ENCODE measurements at places on chromosomes 7 and 10. TPM values are rescaled to one million over a fixed set of nuclear protein-coding genes. Genes with fewer than 3 reads are reported as not detected.

HOXA7 gene
- polyA plus RNA-seq, result 5.3 TPM

ZWINT gene
- 14.0 TPM for polyA plus RNA-seq

CFAP70 gene
- 0.16 TPM for polyA plus RNA-seq

WNT2 gene
- 27.0 TPM for polyA plus RNA-seq

IRF5 gene
- 0.06 TPM for polyA plus RNA-seq

URGCP gene
- 25.5 TPM for polyA plus RNA-seq

NKX2-3 gene
- polyA plus RNA-seq, result not detected

AS3MT gene
- polyA plus RNA-seq, result 4.0 TPM

EXOSC1 gene
- polyA plus RNA-seq, result 50.8 TPM

EXOC4 gene
- 73.8 TPM for polyA plus RNA-seq

CPA4 gene
- polyA plus RNA-seq, result 65.7 TPM

AEBP1 gene
- 30.7 TPM for polyA plus RNA-seq

TAS2R16 gene
- polyA plus RNA-seq, result not detected

MEPCE gene
- 10.1 TPM for polyA plus RNA-seq

Data from AG04450 (cell line).